Right forelimb (tissue), 1 donor: ENCODE measurements at places on chromosomes 7 and 10.

DNA sequence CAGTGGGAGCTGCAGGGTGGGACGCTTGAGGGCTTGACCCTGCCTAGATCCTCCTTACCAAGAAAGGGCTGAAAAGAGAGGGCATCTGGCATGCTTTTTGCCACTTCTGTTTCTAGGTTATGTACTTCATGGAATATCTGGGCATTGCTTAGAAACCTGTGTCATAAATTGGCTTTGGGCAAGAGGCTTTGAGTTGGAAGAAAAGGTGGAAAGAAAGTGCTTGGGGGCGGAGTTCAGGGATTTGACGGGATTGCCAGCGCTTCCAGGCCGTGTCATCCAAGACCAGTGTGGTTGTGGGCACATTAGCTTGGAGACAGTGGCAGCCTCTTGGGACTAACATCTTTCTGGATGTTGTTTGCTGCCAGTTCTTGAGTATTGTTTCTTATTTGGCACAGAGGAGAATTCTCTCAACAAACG is 825 bp downstream of the ZNF862 start:
- no peak for DNase-seq

GRCh38 chr7:142774826-142775225 is 4.1 kb downstream of the PRSS2 start:
- DNase-seq: no peak

- DNase-seq: no peak
These were observed 176.1 kb downstream of the DIP2C start for GRCh38 chr10:513393-513792.

DNA sequence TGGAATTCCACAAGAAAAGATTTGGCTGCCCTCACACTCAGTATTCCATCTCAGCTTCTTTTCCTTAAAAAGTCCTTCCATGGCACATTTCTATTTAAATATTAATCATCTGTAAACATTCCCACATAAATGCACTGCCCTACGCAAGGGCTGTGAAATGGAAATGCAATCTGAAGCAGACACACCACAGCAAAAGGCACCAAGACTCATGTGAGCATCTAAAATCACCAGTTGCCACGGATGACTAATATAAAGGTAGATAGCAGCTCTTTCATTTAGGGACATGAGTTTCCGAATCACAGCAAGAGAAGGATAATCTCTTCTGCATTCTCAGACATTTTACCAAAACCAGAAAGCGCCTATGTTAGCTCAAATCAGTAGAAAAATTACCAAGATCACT is 31.6 kb downstream of the COA1 start:
- no peak for DNase-seq

GRCh38 chr10:51108406-51108805 is 34.1 kb downstream of the PRKG1 start:
- DNase-seq: no peak

- DNase-seq: no peak
These were observed 6.8 kb upstream of the AEBP1 start for GRCh38 chr7:44097064-44097932.

- DNase-seq: no peak
These were observed 95.5 kb downstream of the PPP1R17 start for GRCh38 chr7:31782411-31782991.
